ENCODE measurements at places on chromosomes 7 and 10.
A peak's percentile ranks its signal among the peaks of the same experiment; 100 is the strongest.

DNA sequence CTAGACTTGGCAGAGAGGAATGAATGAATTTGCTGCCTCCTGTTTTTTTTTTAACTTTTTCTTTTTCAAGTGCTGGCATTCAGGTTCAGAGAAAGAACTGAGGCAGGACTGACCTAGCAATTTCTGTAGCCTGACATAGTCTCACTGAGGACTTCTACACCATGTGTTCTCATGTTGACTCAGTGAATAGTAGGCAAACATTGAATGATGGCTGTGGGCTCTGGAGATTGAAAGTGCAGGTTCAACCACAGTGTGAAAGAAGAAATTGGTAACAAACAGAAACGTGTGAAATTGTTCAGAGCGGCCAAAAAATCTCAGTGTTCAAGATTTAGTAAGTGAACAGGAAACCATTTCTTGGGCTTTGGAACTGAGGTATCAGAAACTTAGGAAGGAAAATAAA is 322.4 kb upstream of the GHITM start:
- DNase-seq = no peak

DNA sequence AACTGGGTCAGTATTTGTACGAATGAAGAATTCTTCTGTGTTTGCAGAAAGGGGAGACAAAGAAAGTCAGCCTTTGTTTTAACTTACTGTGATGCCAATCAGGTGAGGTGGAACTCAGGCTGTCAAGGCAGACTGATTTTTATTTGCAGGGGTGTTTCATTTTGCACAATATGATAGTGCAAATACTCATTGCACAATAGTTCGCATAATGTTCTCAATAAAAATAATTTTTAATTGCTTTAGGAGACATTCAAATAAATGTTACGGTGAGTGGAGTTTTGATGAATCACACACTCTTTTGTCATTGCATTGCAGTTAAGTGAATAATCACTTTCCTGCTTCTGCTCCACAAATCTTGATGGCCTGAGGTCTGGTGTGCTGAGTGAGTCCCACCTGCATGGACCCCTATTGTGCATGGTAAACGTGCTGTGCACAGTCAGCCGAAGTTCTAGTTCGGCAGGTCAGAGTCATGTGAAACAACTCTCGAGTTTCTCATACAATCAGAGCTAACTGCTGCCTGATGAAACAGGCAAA is 141.3 kb upstream of the FZD8 start:
- no peak for DNase-seq

- no peak for DNase-seq
Measured at GRCh38 chr7:45048748-45049147, 40.0 kb downstream of the NACAD start.

GRCh38 chr10:7561216-7561893 is 105.4 kb downstream of the ITIH5 start:
- peak; percentile 78 for DNase-seq

- DNase-seq = no peak
Measured at GRCh38 chr10:50874723-50875122, 10.7 kb downstream of the A1CF start.

DNA sequence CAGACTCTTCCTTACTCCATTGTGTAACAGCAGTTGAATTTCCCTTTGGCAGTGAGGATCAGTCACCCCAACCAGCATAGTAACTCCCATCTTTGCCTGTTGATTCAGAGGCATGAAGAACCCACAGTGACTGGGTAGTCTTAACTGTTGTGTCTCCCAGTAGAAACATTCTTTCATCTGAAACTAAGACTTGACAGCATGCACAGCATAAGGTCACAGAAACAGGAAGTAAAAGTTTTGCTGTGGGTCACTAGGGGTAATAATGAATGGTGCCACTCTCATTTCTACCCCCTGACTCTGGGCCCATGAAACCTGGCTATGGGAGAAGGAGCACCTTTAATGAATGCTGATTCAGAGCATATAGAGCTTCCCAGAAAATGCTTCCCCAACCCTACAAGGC is 8.3 kb upstream of the FRMPD2 start:
- DNase-seq = no peak

- DNase-seq = no peak
Measured at GRCh38 chr10:24382596-24382978, 173.6 kb downstream of the KIAA1217 start.

- DNase-seq = no peak
Measured at GRCh38 chr7:25313526-25313925, 85.2 kb upstream of the NPVF start.

GRCh38 chr10:15531927-15532722 is 161.0 kb upstream of the FAM171A1 start:
- DNase-seq = no peak

GRCh38 chr7:157018328-157018996 is 8.0 kb upstream of the MNX1 start:
- no peak for DNase-seq

DNA sequence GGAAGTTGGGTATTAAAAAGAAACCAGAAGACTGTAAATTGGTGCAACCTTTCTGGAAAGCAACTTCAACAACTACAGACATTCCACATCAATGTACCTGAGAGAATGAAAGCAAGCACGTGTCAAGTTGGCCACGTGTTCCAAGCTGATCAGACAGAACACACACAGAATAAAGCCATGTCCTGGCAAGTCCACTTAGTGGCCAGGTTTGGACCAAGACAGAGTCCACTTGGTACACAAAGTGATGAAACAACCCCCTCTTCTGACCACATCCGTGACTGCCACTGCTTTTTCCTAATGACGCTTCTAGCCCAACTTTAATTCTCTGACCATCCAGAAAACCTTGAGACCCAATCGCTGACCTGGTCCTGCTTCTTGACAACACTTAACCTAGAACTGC is 109.4 kb downstream of the ABLIM1 start:
- peak; percentile 84 for DNase-seq

- DNase-seq = peak; percentile 71
Measured at GRCh38 chr10:79380125-79380945, 33.1 kb downstream of the PPIF start.

- DNase-seq = no peak
Measured at GRCh38 chr7:159114981-159115380, 29.7 kb downstream of the VIPR2 start.

- no peak for DNase-seq
Measured at GRCh38 chr7:46586406-46586805, 665.3 kb upstream of the IGFBP3 start.

GRCh38 chr7:30029696-30030095 is 1.5 kb downstream of the PLEKHA8 start:
- no peak for DNase-seq

- no peak for DNase-seq
Measured at GRCh38 chr7:142797391-142798377, 26.9 kb downstream of the PRSS2 start.

DNA sequence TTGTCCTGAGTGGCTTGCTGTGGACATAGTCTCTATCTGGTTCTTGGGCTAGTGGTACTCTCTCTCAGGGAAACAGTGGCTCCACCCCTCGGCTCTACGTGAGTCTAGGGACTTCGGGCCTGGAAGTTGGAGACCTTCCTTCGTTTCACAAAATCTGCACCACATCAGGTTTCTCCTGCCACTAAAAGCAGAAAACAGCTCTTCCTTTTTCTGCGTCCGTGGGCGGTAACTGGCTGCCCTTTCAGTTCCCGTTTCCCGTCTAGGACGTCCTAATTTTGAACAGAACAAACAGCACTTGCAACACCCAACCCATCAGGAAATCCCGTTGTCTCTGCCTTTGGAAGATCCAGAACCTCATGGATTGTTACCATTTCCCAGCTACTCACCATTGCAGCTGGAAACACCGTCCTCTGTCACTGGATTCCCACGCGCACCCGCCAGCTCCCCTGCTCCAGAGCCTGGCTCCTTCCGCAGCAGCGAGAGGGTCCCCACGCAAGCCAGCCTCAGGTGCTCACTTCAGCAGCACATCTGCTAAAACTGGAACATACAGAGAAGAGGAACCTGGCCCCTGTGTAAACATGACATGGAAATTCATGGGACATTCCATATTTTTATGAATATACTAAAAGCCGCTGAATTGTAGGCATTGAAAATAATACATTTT is 311.4 kb upstream of the AKR1E2 start:
- no peak for DNase-seq

- DNase-seq = no peak
Measured at GRCh38 chr10:109676703-109677102, 246.6 kb downstream of the XPNPEP1 start.

- peak; percentile 88 for DNase-seq
Measured at GRCh38 chr10:17200912-17201793, at the start of gene TRDMT1. TRDMT1 (minus strand) TSS chr10:17201672; CDS start chr10:17201634, 38 bp downstream.

DNA sequence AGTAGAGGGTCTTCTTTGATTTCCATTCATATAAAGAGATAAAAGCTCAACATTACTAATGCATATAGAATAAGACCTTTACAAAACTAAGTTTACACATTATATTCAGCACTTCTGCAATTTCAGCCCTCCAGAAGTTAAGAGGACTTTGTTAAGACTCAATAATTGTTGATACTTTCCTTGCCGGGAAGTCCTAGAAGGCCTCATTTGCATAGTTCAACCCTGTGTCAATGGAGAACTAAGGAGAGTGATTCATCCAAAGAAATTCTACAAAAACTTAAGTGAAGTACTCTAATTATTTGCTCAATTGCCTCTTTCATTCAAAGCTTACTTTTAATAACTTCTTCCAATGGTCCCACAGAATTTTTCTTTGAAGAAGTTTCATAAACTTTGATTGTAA is 1060.3 kb upstream of the CELF2 start:
- no peak for DNase-seq

DNA sequence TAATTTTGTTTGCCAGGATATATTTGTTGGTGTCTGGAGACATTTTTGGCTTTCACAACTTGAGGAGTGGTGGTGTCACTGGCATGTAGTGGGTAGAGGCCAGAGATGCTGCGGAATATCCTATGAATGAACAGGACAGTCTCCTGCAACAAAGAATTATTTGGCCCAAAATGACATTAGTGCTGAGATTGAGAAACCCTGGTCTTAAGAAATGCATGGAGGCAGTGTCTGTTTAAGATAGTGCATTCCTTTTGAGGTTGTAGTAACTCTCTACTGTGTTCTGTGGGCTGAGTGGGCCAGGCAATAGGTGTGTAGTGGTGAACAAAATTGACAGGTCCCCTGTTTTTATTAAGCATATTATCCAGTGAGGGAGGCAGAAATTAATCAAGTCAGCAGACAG is 165.5 kb downstream of the CDK14 start:
- no peak for DNase-seq

- DNase-seq = no peak
Measured at GRCh38 chr7:117844678-117845077, 28.6 kb downstream of the CTTNBP2 start.

- DNase-seq = no peak
Measured at GRCh38 chr10:93075369-93076221, 1.9 kb downstream of the CYP26A1 start.

GRCh38 chr7:87548123-87548919 is 52.4 kb downstream of the ABCB1 start:
- peak; percentile 32 for DNase-seq

DNA sequence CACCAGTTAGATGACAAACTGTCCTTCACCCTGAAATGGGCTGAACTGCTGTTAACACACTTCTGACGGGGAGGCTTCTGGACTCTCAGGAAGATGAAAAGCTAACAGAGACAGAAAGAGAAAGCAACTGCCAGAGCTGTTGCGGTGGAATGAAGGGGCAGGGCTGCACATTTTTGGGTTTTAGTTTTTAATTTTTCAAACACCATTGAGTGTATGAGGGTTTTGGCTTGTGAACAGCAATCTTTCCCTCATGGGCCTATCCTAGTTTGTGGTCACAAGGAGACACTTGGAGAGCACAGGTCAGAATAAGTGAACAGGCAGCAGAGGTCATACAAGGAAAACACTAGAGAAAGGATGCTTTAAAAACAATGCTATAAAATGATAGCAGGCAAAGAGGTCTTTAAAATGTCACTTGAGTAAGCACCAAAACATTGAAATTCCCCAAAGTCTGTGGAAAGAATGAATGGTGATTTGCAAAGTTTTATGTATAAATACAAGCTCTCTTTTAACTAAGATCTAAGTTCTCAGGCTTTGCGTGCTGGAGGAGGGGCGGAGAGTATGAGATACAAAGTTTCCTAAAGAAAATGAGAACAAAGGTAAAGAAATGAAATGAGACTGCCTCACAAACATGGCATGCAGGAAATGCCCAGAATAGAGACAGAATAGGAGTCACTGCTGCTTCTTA is 101.4 kb upstream of the GLI3 start:
- no peak for DNase-seq

DNA sequence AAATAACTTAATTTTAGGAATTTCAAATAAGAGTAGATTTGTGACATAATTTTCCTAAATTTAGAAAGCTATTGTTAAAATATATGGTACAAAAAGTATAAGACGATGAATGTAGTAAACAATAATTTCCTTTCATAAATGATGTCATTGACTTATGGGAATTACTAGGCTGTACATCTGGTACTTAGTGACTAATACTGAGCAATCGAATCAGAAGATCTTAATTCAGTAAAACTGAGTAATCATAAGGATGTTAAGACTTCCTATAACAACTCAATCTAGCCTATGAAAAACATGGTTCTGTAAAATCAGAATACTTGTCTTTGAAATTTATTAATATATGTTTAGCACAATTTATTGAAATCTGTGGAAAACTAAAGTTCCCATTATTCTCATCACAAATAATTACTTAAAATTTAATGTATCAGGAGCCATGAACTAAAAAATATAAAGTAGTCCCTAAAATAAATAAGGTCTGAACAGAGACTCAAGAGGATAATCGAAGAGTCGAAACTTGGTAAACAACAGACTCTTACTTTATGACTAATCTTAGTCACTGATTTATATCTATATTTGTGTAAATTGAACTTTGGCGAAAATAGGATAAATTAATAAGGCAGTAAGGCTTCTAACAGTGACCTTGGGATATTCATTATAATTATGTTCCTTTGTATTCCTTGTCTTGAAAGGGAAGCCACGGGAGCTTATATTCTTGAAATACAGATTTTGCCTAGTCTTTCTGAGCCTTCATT is 142.1 kb downstream of the HGF start:
- DNase-seq = no peak

DNA sequence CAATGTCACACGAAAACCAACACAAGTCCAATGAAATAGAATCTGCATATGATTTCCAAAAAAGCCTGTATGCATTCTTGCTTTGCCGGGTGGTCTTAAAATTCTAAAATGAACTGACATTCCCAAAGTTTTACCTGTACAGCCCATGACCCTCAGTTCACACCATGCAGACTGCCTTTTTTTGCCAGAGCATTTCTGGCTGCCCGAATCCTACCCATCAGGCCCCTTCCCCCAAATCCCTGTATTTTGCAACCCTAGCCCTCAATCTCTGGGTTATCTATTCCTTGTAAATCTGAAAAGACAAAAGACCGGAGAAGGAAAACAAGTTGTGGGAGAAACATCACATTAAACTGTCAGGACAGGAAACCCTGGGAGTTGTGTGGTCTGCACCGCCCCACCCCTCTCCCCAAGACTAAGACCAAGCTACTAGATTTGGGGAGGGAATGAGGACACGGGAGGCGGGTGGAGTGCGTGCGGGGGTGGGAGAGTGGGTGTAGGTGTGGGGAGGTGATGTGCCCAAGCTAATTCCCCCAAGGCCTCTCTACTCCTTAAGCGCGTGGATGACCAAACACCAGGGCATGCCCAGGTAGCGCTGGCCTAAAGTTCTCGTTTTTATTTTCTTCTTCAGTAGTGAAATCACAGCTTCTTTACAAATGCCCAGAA is 1.4 kb downstream of the JCAD start:
- DNase-seq = no peak

Data from right lobe of liver (tissue), 6 donors.